Central memory CD8-positive, alpha-beta T cell (primary cell): ENCODE measurements at places on chromosomes 7 and 10.

GRCh38 chr10:23345861-23346260 is 1.3 kb upstream of the C10orf67 start:
- no peak for DNase-seq

DNA sequence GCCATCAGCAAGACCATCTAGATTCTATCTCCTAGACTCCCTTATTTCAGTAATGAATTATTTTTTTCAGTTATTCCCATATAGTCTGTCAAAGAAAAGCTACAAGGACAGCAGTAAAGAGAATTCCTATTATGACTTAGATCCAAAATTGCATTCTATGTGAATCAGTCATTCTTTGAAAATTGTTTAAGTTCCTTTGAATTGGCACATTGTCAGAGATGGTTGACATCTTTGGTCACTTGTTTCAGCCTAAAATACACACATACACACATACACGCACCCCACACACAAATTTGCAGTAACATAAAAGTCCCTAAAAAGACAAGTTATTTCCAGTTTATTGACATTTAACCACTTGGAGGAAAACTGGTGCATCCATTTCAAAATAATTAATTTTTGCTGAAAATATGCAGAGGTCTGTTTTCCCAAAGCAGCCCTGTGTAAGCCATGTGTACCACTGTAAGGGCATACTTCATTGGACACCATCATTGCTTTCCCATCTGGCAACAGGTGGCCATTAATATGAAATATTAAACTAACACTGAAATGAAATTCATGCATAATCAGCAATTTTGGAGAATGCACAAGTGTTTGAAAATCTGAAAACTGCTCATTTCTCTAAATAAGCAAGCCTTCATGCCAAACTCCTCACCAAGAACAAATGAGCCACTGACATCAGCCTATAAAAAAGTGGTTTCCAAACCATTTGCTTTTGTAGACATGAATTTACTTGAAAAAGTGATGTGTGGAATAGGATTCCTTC is 121.7 kb upstream of the COL1A2 start:
- DNase-seq: no peak

DNA sequence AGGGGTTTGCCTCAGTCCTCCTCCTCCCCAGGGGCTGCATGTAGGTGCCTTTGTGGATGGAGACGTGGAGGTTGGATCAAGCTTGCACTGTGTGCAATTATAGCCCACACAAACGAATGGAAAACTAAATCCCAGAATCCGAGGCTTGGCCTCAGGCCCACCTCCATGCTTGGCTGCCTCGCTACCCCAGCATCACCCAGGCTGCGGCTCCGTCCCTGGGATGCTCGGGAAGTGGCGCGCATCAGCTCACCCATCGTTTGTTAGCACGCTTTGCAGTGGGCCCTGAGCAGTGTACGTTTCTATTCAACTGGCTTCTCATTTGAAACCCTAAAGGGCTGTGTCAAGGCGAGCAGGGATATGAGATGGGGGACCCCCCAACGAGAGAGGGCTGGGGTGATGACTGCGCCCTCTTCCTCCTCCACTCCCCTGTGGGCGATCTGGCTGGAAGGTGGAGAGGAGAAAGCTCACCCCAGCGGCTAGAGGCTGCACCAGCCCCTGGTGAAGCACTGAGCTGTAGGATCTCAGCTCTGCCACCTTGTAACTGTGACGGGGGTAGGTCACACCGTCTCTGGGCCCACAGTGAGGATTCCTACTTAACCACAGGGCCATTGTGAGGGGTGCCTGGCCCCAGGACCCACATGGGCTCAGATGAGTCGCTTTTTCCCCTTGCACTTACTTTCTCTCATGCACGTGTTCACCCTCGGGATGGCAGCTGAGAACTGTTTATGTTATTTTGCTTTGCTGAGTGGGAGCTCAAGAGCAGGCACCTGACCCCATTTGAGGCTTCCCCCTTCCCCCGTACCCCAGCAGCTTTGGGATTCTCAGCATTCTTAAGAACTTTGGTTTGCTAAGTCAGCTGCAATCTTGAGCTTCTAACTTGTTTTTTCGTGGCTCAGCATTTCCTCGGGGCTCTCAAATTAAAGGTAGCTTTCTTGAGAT is 12.7 kb upstream of the BTBD16 start:
- no peak for DNase-seq

GRCh38 chr10:776772-777171 is 87.3 kb upstream of the DIP2C start:
- no peak for DNase-seq

DNA sequence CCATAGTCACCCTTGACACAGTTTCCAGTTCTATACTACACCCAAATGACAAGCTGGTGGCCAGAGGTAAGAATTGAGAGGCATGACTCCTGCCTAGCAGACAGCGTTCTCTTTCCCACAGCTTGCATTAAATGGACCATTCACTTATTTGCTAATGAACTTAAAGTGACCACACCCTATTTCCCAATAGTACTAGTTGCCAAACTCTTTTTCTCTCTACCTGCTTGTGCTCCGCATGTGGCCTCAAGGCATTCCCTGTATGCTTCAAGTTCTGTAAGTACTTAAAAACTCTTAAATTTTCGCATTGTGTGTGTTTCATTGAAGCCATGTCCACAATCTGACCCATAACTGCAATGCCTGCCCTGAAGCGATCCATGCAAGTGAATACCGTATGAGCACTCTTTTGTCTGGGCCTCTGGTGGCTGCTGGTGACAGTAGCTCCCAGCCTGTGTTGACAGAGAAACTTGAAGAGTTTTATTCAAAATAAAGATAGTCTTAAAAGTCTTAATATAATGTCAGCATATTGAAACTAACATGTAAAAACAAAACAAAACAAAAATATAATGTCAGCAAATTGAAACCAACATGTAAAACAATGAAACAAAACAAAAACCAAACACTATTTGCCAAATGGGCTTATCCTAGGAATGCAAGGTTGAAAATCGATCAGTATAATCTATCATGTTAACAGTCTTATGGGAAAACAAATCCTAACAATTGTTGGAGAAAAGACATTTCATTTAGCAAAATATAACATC is 73.6 kb downstream of the CCSER2 start:
- DNase-seq: no peak

DNA sequence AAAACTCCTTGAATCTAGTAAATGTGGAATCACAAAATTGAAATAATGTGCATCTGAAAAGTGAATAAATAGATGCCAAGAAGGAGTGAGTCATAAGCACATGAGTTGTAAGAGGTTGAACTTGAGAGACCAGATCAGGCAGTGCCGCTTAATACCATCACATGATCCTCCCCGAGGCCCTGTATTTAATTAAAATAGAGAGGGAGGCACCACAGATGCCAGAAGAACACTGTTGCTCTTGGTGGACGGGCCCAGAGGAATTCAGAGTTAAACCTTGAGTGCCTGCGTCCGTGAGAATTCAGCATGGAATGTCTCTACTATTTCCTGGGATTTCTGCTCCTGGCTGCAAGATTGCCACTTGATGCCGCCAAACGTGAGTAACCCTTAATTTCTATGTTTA is at the start of gene GPNMB:
Gene GPNMB (plus strand): TSS at position 221 of the 400 bp plus-strand sequence. CDS start 83 bp downstream, at position 304.
- DNase-seq: no peak

DNA sequence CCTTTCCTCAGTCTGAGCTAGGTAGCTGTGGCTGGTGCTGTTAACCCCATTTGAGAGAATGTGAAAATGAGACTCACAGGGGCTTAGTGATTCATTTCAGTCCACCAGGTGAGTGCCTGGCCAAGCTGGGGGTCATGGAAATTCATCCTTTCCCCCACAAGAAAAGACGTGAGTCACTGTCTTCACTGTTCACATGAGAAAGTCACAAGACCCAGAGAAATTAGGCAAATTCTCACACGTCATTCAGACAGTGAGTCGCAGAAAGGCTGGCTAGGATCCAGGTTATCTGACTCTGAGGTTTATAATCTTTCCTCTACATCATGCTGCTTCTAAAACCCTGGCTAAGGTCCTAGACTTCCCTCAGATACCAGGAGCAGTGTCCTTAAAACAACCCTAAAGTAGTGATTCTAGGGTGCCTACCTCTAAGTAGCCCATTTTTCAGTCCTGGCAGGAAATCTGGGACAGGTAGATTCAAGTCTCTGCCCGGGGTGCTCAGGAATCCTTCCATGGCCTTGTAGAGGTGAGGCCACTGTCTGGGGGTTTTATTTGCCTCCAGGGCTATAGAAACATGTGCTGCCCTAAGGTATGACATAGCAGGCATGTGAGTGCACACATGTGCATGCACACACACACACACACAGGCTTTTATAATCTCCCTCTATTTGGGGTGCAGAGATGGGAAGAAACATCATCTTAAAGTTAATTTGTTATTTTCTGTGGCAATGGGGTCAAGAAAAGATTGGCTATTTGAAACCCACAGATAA is 427.9 kb upstream of the CELF2 start:
- DNase-seq: no peak

- no peak for DNase-seq
Observed at GRCh38 chr7:140242057-140243031, 65.6 kb upstream of the KDM7A start.

- DNase-seq: no peak
Observed at GRCh38 chr10:127117125-127117524, 79.3 kb downstream of the INSYN2A start.

- DNase-seq: no peak
Observed at GRCh38 chr7:37510043-37510634, 61.5 kb upstream of the ELMO1 start.
